ENCODE measurements at places on chromosomes 3 and 15.

- no peak for DNase-seq
Observed at GRCh38 chr15:40325188-40325587, 1.7 kb downstream of the INAFM2 start.

GRCh38 chr3:159919873-159920272, 68.8 kb upstream of the IL12A start:
- peak; percentile 53 for DNase-seq

DNA sequence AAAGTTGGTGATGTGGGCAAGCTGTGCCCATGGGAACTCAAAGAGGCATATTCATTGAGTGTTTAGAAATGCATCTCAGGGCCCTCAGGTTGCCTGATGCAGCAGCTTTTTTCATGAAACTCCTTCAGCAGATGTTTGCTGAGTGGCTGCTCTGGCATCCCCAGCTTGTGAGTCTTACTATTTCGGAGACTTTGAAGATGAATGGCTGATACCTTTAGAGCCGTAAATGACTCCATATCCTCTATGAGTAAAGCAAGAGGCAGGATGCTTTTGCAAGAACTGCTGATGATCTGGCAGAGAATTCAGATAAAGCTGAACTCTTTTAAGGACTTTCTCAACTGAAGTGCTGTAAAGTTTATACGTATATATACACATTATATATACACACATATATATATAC, 384.3 kb downstream of the CACNA2D3 start:
- peak; percentile 12 for DNase-seq

DNA sequence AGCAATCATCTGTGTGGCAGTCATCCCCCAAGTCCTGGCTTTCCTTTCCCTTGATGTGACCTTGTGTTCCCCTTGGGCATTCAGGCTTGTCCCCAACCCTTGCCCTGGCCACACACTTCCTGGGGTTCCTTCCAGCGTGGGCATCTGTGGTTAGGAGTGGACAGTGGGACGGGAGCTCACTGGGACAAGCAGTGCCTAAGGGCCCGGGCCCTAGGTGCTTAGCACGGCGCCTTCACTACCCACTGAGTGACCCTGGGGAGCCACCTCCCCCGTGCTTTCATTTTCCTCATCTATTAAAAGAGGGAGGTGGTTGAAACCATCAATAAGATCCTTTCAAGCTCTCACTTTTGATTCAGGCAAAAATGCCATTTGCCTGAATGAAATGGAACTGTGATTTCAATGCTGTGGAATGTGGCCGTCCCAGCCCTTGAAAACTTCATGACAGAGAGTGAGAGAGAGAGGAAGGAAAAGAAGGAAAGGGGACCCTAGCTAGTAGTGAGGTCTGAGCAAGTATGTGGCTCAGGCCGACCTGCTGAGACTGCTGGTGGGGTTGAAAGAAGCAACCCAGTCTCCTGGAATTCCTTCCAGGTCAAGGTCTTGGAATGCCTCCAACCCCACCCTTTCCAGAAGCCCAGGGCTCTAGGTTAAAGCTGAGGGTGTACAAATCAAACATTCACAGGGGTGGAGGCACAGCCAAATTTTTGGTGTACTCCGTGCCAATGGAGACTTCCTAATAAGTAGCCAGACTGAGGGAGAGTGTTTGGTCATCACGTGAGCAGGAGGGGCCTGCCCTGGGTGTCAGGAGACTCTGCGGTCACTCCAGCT, 302.9 kb downstream of the TLE3 start:
- DNase-seq = peak; percentile 76

DNA sequence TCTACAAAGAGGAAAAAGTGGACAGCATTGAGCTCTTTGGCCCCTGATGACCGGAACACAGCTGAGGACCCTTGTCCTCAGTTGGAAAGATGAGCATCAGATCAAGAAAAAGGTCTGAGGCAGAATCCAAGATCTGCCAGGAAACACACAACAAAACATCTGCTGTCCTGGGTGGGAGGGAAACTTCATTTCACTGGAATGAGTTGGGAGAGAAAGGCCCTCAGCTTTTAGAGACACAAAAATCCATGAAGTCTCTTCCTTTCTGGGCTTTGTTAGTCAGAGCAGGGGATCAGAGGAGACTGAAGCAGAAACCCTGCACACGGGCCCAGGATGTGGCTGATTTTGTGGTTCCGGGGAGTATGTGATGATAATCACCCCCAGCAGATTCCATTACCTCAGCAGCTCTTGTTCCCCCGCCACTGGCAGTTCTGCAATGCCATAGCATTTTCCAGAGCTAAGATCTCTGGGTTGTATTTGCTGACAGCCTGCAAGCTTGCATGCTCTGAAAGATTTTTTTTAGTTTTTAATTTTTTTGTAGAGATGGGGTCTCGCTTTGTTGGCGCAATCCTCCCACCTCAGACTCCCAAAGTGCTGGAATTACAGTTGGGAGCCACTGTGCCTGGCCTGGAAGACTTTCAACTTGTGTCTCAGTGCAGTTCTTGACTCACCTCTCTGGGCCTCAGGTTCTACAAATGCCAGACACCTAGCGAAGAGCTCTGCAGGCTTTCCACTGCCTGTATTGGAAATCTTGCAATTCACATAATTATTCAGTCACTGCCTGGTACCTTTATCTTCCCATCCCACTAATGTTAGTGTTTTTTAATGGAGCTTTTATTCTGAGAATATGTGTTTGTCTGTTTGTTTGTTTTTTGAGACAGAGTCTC, 5.8 kb upstream of the TATDN2 start:
- DNase-seq = peak; percentile 88

DNA sequence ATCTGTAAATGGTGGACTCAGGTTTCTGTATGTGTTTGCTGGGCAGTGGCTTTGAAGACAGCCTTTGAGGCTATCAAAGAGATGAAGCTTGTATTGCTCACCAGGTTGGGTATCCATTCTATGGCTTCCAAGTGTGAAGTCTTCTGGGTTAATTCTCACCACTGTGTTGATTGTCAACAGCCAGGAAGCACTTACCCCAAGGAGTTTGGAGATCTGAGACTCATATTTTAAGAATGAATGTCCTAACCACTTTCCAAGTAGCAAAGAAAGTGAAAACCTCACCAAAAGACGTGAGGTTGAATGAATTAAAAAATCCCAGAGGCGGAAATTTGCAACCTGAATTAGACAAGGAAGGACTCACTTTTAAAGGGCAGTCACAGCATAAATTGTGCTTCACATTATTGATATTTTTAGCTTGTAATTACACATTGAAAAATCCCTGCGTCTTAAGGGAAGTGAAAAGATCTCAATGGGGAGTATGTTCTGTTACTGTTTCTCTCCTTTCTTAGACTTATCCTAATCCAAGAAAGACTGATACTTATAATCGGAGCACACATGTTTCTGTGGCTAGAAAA, 304.0 kb upstream of the TPRG1 start:
- no peak for DNase-seq

DNA sequence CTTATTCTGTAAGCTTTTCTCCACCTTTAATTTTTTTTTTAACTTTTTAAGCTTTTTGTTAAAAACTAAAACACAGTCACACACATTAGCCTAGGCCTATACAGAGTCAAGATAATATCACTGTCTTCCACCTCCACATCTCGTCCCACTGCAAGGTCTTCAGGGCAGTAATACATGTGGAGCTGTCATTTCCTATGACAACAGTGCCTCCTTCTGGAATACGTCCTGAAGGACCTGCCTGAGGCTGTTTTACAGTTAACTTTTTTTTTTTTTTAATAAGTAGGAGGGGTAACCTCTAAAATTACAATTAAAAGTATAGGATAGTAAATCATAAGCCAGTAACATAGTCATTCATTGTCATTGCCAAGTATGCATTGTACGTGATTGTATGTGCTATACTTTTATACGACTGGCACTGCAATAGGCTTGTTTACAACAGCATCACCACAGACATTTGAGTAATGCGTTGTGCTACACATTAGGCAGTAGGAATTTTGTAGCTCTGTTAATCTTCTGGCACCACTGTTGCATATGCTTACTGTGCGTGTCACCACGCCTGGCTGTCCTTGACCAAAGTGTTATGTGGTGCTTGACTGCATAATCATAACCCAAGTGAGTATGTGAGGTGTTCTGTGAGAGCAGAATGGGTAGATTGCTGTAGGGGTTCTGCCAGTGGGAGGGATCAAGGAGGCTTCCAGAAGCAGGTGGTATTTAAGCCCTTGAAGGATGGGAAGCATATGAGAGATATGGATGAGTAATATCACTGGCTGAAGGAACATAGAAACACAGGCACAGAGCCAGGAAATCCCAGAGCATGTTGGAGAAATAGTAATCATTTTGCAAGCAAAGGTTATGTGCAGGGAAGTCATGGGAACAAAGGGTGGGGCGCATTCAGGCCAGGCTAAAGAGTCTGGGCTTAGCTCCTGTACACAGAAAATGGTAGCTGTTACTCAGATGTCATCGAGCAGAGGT, 18.3 kb downstream of the FBXO22 start:
- DNase-seq = peak; percentile 67

DNA sequence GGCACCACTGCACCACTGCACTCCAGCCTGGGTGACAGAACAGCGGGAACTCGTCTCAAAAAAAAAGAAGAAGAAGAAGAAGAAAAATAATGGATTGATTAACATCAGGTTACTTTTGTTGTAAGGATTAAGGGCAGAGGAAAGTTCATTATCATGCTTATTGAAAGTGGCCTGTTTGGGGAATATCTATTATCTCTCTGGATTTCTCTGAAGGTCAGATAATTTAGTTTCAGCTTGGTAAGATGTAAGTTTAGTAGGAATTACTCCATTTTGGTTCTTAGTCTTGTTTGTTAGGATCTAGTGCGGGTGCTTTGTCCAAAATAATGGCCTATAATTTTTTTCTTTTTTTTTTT, 2.5 kb upstream of the MTMR14 start:
- no peak for DNase-seq

DNA sequence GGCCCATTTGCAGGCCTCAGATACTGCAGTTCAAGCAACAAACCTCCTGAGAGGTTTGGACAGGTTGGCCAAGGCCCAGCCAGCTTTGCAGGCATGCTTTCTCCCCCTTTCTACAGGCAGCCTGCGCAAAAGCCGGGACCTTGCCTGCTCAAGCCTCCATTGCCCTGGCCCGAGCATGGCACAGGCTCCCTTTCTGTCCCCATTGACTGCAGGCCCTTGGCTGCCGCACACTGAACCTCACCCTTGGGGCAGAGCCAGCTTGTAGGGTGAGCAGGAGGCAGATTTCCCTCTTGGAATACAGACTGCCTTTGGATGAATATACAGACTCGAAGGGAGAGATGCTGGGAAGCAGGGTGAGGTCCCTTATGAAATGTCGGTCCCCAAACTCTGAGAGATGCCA, 461.7 kb upstream of the PROK2 start:
- no peak for DNase-seq

- DNase-seq = no peak
Observed at GRCh38 chr3:31354373-31354772, 178.4 kb upstream of the STT3B start.

DNA sequence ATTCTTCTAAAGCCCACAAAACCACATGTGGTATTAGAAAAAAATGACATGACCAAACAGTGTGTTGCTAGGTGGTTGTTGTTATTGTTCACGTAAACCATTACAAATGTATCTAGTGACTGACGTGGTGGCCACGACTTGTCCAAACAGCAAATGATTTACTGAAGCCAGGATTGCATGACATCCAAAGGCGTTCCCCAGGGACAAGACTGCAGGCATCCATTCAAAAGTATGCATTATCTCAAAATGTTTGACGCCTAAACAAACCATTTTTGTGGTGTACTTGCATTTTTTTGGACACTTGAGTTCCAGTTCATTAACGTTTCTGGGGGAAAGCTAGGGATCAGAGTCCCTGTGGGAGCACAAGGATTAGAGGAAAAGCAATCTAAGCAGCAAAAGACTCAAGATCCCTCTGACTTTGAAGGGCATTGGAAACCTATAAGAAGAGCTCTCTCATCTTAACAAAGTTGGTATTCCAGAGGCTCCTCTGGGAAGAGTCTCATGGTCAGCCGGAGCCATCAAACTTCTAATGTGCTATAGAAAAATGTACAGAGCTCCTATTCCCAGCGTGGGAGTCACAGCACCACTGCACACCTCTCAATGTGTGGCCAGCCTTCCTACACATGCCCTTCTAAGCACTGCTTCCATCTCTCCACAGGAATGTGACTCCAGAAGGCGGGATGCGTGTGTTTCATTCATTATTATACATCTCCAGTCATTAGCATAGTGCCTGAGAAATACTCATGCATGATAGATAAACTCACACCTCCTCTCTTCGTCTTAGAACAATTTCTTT, 62.9 kb downstream of the FBN1 start:
- DNase-seq = peak; percentile 95

DNA sequence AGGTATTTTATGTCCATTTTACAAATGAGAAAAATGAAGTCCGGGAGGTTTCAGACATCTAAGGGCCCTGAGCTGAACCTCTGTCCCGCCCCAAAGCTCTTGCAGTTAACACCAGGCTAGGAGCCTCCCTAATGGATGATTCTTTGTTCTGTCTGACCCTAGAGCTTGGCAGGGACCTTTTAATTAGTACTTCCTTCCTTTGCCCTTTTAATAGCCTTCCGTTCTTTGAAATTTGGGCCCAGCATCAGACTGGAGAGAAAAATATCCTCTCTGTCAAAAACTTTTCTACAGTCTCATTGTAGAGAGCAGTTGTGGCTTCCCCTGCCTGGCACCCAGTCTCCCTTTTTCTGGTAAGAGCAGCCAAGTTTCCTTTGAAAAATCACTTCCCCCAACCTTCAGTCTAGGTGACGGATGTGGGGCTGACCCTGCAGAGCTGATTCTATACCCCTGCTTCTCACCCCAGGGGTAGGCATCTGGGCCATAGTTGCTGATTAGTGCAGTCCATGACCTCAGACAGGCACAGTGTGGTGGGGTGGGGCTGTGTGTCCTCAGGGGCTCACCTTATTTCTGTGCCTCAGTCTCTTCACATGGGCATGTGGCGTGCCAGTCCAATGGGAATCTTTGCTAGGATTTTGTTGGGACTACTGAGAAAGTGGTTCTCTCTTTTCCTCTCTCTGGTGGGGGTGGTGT, 220.4 kb downstream of the ADAMTS9 start:
- DNase-seq = no peak

DNA sequence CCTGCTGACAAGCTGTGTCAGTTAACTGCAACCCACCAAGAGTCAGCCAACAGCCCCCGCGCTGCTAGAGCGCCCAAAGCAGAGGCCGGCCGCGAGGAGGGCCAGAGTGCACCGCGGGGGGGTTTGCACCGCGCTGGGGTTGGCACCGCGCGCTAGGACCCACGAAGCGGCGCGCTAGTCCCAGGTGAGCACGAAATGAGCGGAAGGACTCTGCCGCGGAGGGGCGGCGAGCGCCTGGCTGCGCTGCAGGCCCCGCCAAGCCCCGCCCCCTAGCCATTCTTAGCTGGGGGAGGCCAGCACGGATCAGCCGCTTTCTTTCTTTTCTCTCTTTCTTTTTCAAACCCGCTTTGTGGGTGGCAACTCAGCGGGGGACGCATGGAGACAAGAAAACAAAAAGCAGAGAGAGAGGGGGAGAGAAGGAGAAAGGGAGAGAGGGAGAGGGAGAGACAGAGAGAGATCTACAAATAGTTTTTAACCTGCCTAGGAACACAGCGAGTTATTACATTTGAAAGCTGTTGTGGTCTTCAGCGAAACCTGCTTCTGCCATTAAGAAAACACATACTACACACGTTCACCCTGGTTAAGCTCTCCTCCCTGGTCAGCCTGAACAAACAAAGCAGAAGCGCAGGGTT, 6.9 kb upstream of the FOXB1 start:
- DNase-seq = no peak

DNA sequence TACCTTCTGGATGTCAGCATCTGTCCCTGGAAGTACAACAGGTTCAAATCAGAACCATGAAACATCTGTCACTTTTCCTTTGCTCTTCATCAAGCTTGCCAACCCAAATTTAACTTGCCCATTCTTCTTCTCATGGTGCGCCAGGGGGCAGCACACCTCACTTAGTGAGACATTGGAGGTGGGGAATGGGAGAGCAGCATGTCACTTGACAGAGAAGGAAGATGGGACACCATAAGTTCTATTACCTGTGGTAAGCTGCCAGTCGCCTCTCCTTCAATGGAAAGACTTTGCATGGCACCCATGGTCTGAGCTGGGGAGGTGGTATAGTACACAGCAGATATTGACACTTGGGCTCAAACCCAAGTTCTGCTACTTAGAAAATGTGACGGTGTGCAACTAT, 2.9 kb downstream of the SCN5A start:
- peak; percentile 24 for DNase-seq

Data from fibroblast of skin of abdomen (primary cell).